Stimulated activated CD8-positive, alpha-beta memory T cell treated with anti-CD3 and anti-CD28 coated beads, Interleukin-12 subunit alpha, Interleukin-12 subunit beta, amount 100 ng/mL, for 1 hour (primary cell): ENCODE measurements at places on chromosomes 5 and 9.

- DNase-seq = no peak
Measured at GRCh38 chr9:78133751-78134150, 102.1 kb upstream of the CEP78 start.

DNA sequence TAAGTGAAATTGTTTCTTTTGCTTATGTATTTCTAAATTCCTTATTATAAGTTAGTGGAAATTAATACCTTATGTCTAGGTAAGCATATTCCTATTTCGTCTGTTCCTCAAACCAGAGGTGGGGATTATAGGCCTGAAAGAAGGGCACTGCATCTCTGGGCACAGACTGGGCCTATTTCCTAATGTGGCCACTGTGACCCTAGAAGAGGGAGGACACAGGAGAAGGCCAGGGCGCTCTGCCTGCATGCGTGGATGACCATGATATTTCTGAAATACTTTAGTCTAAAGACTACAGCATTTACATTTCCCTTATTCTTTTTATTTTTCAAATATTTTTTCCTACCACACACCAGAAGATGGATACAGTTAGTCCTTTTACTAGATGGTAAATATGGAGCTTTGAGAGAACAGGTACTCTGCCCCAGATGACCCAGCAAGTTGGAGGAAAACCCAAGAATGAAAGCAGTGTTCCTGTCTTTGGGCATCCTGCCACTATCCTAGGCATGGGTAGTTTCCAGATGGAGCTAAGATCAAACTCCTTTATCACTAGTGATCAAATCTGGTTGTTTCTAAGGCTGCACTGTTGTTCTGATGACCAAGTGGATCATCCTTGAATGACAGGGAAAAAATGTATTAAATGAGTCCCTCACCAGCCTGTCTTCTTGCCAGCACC is 27.8 kb downstream of the RUSC2 start:
- no peak for DNase-seq

DNA sequence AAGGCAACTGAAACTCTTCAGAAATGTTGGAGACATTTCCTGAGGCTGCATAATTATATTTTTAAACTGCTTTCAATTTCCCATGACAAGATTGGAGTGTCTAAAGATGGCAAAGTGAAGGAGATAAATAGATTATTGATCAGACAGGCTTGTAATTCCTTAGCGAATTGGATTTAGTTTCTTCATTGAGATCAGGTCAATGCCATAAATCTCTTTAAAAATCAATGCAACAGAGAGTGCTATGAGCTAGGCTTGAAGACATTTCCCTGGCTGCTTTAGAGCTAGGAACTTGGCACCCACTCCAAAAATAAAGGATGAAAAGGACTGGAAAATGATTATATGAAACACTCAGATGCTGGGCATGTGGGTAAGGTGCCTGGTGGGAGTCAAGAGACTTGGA is 828.4 kb downstream of the TLR4 start:
- DNase-seq = no peak

DNA sequence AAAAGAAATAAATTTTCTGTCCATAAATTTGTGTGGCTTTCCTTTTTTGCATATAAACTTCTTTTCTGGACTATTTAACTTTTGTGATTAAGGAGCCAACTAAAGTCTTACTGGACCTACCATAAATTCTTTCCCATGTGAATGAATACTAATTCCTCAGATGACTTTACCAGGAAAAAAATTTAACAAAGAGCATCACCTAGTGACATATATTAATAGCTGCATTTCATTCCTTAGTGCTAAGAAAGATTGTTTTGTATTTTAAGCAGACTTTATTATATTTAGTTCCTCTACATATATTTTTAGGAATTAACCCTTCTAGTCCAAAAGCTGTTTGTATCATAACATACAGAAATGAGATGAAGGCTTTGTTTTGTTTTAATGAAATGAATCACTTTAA is 64.4 kb downstream of the C9orf85 start:
- DNase-seq = no peak

DNA sequence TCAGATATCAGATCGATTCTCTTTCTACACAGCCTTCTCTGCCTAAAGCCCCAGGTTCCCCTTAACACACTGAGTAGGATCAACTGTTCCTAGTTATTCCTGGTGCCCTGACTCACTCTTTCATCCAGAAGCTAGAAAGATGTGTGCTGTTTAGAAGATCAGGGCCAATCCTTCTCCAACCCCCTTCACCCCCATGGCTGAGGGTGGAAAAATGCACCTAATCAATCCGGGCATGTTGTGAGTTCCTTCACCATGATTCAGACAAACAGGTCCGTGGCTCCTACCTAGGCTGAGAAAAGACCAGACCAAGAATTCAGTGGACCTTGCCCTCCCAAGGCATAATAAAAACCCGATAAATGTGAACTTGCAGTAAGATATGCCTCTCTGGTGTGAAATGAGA is 85.4 kb upstream of the EQTN start:
- DNase-seq = no peak

DNA sequence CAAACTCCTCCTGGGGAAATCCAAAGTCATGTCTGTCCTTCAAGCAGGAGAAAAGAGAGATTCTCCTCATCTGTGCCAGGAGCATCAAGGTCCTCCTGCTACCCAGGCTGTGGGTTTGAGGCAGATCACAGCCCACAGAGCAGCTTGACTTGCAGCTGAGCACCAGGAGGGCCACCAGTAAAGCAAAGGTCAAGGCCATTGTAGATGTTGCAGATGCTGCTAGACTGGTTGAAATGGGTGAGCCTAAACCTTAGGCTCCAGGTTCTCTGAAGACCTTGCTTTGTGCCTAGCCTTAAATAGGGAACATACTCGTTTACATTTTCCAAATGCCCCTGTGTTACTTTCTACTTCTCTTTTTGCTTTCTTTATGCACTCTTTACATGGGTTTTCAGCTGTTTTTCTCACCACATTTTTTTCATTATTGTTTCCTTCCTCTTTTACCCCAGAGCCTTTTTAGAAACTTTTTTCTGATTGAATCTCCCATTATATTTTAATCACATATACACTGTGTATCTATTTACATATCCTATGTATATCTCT is at the start of gene IFNA2:
Gene IFNA2 (minus strand): TSS at position 268 of the 540 bp plus-strand sequence. CDS start 69 bp downstream, at position 199.
- no peak for DNase-seq

DNA sequence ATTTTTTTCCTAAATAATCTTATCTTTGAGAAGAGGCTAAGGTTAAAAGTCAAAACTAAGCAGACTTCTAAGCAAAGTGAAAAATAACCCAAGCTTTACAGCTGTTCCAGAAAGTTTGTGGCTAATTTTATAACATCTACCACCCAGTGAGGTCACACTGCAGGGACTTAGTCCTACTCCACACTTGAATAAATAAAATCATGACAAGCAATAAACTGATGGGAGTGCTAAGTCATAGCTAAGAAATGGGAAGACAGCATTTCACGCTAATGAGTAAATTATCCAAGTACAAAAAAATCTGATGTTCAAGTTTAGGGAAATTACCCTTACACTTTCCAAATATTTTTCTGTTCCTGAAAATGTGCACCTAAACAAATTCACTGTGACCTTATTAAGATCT is 47.7 kb downstream of the ZNF608 start:
- no peak for DNase-seq

DNA sequence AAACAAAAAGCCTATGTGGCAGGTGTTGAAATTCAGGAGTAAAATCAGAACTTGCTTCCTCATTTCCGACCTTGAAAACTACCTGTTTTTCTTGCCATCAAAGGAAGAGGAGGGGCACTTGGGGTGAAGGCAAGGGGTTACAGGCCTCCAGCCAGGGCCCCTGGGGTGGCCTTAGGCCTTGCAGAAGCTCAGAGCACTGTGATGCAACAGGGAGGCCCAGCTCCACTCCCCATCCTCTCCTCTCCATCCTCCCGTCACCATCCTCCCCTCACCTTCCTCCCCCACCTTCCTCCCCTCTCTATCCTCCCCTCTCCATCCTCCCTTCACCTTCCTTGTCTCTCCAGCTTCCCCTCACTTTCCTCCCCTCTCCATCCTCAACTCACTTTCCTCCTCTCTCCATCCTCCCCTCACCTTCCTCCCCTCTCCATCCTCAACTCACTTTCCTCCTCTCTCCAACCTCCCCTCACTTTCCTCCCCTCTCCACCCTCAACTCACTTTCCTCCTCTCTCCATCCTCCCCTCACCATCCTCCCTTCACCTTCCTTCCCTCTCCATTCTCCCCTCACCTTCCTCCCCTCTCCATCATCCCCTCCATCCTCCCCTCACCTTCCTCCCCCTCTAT is 111.6 kb downstream of the WNK2 start:
- no peak for DNase-seq

DNA sequence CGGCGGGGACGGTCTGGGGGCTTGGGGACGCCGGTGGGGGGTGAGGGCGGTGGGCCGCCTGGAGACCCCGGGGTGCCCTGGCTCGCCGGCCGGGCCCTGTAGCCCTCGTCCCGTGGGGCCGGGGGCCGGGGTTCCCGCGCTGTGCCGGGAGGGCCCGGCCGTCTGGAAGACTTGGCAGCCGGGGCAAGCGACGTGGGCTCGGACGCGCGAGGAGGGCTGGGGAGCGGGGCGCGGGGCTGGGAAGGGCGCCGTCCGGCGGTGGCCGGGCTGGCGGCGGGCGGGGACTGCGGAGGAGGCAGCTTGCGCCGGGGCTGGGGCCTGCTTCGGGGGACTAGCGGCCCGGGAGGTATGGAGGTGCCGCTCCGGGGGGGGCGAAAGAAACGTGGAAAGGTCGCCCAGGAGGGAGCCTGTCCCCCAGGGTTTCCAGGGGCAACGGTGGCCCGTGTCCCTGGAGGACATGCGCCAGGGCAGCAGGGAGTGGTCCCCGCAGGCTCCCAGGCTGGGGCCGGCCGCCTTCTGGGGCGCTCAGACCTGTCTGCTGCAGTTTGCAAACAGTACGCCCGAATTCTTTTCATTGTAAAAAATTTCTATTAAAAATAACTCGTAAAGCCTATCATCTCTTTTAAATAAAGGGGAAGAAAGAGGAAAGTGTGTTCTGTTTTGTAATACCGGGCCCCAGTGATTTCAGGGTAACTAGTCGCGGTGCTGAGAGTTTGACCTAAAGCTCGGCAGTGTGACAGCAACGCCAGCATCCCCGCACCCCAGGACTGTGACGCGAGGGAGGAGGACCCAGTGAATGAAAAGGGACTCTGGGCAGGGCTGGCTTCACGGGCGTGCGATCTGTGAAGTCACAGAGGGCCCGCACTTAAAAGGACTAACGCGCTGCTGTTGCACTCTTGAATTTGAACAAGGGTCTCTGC is 752 bp upstream of the ANKH start:
- DNase-seq = no peak

DNA sequence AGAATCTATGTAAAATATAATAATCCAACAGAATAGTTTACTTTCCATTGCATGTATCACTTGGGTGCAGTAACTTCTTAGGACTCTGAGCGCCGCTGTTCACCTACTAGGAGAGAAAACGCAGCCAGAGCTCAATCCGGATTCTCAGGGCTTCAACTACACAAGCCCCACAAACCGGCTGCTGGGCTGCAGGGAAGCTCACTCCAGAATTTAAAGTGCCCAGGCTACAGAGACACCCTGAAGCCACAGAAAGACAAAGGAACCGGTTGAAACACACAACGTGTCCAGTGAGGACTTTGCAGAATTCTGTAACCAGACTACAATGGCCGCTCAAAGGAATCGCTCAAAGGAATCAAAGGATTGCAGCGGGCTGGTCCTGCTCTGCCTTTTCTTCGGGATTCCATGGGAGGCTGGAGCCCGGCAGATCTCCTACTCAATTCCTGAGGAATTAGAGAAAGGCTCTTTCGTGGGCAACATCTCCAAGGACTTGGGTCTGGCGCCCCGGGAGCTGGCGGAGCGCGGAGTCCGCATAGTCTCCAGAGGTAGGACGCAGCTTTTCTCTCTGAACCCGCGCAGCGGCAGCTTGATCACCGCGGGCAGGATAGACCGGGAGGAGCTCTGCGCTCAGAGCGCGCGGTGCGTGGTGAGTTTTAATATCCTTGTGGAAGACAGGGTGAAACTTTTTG is at the start of gene PCDHGA10:
Gene PCDHGA10 (plus strand): TSS at position 134 of the 686 bp plus-strand sequence. CDS start 189 bp downstream, at position 323.
- DNase-seq = peak; percentile 26

DNA sequence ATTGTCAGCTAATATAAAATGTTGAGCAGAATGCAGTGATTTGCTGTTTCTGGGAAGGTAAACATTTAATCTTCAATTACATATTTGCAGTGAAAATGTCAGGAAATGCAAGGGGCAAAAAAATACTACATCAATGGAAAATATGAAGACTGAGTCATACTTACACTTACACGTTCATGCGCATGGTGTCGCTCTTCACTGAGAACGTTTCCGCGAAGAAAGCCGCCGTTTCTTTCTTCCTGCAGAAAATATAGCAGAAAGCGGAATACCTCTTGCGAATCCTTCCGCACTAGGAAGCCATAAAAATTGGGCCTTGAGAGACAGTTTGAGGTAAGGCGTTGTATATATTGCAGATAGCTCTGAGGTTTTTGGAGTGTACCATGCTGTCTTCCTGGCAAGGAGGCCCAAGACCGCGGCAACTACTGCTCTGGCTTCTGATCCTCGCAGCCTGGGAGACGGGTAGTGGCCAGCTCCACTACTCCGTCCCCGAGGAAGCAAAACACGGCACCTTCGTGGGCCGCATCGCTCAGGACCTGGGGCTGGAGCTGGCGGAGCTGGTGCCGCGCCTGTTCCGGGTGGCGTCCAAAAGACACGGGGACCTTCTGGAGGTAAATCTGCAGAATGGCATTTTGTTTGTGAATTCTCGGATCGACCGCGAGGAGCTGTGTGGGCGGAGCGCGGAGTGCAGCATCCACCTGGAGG is at the start of gene PCDHA13:
Gene PCDHA13 (plus strand): TSS at position 236 of the 702 bp plus-strand sequence. CDS start 145 bp downstream, at position 381.
- no peak for DNase-seq

- DNase-seq = no peak
Measured at GRCh38 chr5:123263859-123264258, 159.3 kb downstream of the CEP120 start.

GRCh38 chr9:98074115-98074990 is 17.8 kb downstream of the NANS start:
- DNase-seq = peak; percentile 46
